BJ (cell line): ENCODE measurements at places on chromosomes 16 and 17.

GRCh38 chr16:84540194-84540593 is 35.7 kb upstream of the MEAK7 start:
- DNase-seq: no peak

- DNase-seq: peak; percentile 26
Observed at GRCh38 chr17:13306310-13306962, 288.6 kb upstream of the ELAC2 start.

DNA sequence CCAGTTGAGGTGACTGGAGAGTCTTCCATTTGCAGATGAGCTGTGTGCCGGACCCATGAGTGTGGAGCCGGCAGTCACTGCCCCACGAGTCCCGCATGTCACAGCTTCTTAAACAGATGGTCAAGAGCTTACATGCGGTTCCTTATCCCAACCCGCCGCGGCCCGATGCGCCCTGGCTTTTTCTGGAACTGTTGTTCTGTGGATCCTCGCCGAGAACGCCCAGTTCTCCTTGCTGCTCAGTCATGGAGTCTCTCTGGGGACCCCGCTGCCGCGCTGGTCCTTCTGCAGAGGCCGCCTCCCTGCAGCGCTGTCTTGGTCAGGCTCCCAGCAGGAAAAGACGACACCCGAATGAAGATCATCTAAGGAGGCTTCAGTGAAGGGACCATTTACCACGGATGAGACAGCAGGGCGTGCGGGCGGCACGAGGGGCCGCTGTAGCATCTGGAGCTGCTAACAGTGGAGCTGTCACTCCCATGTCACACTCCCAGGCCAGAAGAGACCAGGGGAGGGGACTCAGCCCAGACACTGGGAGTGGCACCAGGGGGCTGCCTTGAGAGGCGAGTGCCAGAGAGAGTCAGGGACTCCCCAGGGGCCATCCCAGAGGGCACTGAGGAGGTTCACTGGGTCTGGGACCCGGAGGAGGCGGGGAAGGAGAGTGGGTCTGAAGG is 10.8 kb upstream of the LGALS3BP start:
- no peak for DNase-seq

- DNase-seq: no peak
Observed at GRCh38 chr16:15973421-15973820, 24.0 kb downstream of the ABCC1 start.

- DNase-seq: no peak
Observed at GRCh38 chr16:82061861-82062525, 26.9 kb downstream of the HSD17B2 start.

DNA sequence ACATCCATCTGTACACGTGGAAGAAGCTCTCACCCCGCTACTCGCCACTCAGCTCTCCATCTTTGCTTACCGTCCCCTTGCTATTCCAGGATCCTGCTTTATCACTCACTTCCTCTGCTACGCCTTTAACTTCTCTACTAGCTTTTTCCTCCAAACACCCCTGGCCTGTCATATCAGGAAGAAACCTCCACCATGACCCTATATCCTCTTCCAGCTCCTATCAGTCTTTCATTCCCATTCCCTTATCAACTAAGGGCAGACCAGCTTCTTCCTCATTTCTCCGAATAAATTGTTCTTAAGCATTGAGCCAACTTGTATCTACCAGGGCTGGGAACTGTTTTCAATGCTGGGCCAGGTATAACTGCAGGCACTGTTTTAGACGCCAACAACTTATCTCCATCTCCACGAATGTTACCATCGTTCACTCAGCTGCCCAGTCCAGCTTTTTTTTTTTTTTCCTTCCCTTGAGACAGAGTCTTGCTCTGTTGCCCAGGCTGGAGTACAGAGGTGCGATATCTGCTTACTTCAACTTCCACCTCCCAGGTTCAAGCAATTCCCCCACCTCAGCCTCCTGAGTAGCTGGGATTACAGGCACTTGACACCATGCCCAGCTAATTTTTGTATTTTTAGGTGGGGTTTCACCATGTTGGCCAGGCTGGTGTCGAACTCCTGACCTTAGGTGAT is 4.3 kb downstream of the IQCK start:
- DNase-seq: no peak

DNA sequence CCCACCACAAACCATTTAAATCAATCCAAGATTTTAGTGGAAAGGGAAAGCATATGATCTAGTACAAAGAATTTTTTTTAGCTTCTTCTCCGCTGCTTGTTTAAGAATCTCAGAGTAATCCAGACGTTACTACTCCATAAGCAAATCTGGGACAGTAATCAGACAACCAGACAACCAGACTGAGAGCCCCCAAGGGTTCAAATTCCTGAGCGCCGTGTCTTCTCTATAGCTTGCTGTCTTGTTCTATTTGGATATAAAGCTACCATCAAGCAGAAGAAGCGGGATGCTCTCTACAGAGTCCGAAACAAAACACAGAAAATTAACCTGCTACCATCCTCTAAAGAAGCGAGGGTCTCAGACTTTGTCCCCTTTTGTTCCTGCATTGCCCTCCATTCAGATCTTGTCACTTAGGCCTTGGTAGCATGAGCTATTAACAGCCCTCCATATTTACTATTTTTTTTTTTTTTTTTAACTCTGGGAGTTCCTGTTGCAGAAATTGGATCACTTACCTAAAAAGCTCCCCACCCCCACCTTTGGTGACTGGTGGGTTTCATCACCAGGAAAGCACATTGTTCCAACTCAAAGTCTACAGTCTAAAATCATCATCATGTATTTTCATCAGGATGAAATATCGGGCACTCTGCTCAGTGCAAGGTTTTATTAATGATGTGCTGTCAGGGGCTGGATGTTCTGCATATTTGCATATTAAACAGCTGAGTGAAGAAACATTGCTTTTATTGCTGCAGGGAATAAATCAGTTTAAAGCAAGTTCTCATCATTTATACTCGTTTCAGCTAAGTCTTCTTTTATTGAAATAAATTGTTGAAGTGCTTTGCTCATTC is 576.7 kb downstream of the WWOX start:
- no peak for DNase-seq

- DNase-seq: no peak
Observed at GRCh38 chr17:10217916-10218315, 19.5 kb upstream of the GAS7 start.

GRCh38 chr16:65546353-65546791 is 424.5 kb upstream of the CDH11 start:
- DNase-seq: no peak

GRCh38 chr17:42677921-42678781 is 1.4 kb upstream of the PLEKHH3 start:
- no peak for DNase-seq

GRCh38 chr16:19707569-19708295 is 10.3 kb downstream of the KNOP1 start:
- no peak for DNase-seq

DNA sequence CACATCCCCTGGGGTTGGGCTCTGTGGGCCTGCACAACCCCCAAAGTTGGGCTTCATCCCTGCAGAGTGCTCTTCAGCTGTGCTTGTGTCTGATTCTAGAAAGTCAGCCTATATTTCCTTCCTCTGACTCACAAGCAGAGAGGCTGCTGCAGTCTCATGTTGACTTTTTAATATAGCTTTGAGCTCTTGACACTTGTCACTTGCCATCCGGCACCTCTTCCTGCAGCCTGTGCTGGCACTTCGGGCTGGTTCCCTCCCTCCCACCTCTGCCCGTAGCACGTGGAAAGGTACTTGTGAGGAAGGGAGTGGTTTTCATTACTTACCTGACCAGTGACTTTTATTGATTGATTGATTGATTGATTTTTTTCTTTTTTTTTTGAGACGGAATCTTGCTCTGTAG is 19.0 kb upstream of the JPT2 start:
- no peak for DNase-seq

GRCh38 chr17:82710499-82711232 is 5.8 kb upstream of the FN3KRP start:
- no peak for DNase-seq

GRCh38 chr16:21598701-21599121 is 666 bp upstream of the METTL9 start:
- DNase-seq: no peak

- no peak for DNase-seq
Observed at GRCh38 chr16:3859889-3860288, 20.6 kb downstream of the CREBBP start.

DNA sequence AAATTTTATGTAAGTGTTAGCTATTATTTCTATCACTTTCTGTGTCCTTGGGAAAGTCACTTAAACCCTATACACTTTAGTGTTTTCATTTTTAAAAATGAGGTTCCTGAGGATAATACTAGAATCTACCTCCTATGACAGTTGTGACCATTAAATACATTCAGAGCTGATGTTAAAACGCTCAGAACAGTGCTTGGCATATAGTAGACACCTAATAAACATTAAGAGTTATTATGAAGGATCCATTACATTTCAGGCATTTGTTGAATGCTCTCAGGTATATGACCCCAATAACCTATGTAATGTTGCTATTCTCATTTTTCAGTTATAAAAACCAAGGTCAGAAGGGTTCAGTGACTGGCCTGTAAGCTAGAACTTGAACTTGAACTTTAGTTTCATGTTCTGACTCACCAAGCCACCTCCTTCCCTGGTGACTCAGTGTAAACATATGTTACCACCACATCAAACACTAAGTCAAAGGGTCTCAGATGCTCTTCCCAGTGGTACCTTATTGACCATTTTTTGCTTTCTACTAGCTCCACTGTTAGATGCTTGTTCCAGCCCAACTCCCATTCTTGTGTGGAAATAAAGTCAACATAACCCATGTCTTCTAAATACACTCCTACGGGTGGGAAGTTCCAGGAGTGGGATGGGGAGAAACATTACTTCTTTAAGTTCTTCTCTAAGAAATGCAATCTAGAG is 47.6 kb downstream of the HSD17B2 start:
- no peak for DNase-seq

DNA sequence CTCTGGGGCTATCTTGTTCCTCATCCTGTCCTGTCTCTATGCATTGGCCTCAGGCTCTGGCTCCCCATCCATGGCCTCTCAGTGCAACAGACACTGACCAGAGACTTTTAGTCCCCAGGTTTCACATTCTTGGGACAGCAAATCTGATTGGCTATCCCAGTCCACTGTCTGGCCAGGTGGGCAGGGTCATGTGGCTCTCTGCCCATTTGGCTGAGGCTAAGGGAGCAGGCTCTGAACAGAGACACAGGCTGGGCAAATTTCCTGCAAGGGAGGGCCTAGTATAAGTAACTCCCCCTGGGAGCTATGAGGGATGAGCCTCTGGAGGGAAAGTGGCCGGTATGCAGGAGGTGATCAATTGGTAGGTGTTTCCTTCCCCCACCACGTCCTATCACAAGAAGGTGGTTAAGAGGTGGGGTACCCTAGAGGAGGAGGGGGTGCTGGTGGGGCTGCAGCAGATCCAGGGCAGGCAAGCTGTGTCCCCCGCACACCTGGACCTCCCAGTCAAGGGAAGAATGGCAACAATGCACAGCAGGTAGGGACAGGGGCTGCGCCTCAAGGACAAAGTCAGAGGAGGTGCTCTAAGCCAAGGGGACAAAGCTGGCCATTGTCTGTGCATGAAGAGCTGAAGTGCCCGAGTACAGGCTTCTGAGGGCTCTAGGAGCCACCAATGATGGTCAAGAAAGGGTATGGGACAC is 13.2 kb downstream of the XYLT2 start:
- no peak for DNase-seq

- no peak for DNase-seq
Observed at GRCh38 chr17:2780256-2780655, 16.0 kb upstream of the RAP1GAP2 start.

DNA sequence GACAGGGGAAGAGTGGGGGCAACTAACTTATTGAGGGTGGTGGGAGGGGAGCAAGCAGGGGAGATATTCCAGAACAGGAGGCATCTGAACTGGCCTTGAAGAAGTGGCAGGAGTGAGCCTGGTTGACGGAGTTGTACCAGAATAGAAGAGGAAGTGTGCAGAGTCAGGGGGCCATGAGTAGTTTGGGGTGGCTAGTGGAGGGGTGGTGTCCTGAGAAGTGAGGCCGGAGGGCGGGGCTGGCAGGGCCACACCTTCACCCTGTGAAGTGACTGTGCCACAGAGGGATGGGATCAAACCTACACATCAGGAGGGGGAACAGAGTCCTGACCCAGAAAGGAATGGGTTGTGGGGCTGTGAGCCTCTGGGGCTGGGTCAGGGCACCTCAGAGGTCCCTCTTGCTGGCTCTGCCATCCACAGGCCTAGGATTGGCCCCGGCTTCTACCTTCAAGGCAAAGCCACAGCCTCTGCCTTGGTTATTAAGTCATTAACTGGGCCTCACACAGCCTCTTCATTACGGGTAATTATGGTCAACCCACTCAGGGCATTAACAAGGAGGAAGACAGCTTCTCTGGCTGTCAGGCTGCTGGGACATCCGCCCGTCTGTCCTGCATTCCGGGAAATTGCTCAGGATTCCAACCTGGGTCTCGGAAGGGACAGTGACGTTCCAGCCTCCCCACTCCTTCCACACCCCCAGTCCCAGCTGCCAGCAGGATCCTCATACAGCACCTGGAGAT is 12.7 kb downstream of the SPNS2 start:
- no peak for DNase-seq

DNA sequence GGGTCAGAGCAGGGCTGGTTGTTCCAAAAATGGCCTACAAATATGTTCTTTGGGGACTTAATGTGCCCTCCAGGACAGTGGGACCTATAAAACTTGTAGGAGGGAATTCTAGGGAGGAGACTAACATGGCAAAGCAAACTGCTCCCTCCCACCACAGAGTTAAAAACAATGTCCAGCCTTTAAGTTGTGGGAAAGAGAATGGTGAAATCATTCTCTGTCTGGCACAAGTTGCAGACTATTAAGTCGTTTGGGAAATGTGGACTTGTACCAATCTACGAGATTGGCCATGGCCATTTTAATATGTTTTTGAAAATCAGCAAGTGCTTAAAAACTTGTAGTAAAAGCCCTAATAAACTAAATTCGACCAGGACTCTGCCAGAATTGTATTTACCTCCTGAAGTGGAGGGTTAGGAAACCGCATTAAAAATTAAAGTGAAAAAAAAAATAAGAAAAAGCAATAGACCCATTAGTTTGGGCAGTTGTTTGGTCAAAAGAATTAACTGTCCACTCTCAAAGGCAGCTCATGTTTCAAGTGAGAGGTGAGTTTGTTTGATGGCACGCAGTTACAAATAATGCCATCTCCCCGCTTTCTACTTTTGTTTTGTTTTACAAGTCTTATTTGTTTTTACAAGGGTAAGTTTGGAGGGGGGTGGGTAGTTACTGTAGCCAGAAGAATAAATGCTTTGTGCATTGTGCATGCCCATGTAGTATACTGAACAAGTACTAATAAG is 32.4 kb downstream of the ANKFN1 start:
- no peak for DNase-seq

GRCh38 chr17:72838581-72838980 is 253.9 kb downstream of the SLC39A11 start:
- DNase-seq: no peak

GRCh38 chr16:4382795-4383357 is 11.2 kb downstream of the VASN start:
- DNase-seq: no peak

GRCh38 chr17:14886200-14886739 is 378.9 kb downstream of the PMP22 start:
- no peak for DNase-seq

GRCh38 chr16:29820271-29820701 is at the start of gene MVP:
MVP (plus strand) TSS chr16:29820462; CDS start chr16:29830550, 10,088 bp downstream.
- DNase-seq: no peak

- no peak for DNase-seq
Observed at GRCh38 chr17:70622368-70623260, 453.3 kb downstream of the KCNJ2 start.

- no peak for DNase-seq
Observed at GRCh38 chr16:47750371-47750770, 289.2 kb downstream of the PHKB start.
